CD8-positive, alpha-beta memory T cell (primary cell): ENCODE measurements at places on chromosomes 7 and 10.
A peak's percentile ranks its signal among the peaks of the same experiment; 100 is the strongest.

GRCh38 chr7:157568770-157569584 lies 232.2 kb downstream of the DNAJB6 start:
- DNase-seq, result peak; percentile 47

DNA sequence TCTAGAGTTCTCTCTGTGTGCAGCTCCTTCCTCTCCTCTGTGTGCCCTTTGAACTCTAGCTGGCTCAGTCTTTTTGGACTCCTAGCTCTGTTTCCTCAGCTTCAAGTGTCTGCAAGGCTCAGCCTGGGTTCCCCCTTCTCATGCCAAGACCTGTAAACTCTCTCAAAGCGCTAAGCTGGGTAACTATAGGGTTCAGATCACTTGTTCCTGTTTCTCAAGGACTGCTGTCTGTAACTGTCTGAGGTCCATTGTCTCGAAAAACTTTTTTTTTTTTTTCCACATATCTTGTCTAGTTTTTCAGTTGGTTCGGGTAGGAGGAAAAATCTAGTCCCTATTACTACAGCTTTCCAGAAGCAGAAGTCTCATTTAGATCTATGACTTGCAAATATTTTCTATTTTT lies 46.6 kb upstream of the PPP1R17 start:
- no peak for DNase-seq

DNA sequence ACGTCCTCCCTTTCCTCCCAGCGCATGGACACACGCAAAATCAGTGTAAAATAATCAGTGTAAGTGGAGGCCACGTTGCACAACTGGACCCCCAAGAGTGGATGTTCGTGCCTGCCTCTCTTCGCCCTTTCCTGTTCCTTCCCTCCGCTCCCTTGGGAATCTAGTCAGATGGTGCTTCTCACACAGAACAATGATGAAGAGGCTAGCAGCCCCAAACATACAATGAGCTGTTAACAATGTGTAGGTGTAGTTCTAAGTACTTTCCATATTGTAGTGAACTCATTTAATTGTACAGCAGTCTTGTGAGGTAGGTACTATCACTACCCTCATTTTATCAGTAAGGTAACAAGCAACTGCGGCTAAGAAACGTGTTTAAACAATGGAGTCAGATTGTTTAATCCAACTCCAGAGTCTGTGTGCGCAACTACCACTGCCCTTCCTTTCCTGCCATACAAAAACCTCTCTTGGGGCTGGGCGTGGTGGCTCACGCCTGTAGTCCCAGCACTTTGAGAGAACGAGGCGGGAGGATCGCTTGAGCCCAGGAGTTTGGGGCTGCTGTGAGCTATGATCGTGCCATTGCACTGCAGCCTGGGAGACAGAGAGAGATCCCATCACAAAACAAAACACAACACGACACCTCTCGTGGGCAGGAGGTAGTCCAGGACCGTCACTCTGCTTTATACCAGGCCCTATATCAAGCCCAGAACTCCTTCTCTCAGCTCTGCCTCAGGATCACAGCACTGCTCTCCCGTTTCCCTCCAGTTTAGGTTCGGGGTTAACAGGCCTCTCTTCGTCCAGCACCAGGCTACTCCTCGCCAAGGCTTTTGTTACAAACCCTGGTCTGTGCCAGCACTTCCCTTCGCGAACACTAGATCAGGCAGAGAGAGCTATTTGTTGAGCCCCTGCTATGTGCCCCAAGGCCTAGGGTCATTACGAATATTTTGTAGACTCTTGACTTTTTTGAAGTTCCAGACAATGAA lies 1.1 kb downstream of the FKBP9 start:
- DNase-seq, result no peak

DNA sequence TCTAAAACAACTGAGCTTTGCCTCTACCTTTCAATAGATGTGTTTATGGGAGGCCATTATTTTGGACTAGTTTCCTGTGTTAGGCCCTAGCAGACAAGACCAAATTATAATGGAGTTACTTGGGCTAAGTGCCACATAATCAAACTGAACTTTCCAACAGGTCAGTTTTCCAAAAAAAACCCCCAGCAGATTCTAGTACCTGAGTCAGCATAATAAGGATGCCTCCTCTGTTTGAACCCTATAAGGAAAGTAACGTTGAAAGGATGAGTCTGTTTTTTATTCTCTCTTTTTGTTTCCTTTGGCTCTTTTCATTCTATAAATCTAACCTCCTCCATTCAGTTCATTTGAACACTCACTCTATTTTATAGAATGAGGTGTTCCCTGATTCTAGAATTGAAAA lies 148.1 kb upstream of the FAM3C start:
- DNase-seq, result no peak
